T-helper 2 cell (primary cell): ENCODE measurements at places on chromosomes 12 and 14.

DNA sequence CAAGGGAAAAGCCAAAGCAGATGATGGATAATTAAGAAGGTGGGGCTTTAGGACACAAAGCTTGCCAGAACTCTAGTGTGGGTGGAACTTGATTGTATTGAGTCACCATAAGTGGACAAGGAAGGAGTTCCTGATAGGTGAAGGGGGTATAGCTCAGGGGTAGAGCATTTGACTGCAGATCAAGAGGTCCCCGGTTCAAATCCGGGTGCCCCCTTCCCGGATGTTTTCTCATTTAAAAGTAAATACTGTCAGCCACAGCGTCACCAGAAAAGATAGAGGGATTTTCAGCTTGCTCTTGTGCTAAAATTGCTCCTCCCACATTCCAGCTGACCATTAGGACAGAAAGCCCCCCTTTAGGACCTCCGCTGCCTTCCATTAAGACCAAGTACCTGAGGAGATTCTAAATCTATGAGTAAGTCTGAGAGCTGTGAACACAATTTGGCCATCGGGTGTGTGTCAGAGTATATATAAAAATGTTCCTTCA is 36.6 kb downstream of the DCAF4 start:
- no peak for DNase-seq

DNA sequence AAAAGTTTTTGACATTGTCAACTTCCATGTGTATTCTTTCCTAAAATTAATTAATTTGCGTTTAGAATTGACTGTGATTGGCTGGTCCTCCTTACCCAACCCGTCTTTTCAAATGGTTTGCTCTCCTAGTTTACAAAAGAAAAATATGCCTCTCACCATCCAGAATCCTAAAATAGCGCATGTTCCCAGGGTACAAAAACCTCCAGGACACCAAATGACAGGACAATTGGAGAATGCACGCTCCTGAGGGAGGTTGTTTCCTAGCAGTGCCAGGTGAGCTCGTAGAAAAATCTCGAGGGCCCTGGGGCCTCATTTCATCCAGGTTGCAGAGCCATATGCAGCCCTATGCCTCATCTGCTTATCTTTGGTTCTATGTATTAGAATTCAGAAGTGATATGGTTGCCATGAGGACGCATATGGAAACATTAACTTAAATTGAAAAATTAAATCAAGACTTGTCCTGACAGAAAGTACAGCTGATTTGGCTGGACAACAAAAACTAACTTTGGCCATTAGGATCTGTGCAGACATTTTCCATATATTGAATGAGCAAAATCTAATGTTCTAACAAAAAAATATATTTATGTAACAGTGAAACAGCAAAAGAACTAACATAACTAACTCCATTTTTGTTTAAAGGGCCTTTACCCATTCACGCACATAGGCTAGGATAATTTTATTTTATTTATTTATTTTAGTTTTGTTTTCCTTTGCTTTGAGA is 28.2 kb upstream of the EGLN3 start:
- DNase-seq, result no peak

GRCh38 chr12:53483979-53484377 is 15.3 kb downstream of the MAP3K12 start:
- no peak for DNase-seq

- no peak for DNase-seq
Observed at GRCh38 chr12:6822426-6823135, 960 bp downstream of the GPR162 start.
